ENCODE measurements at places on chromosomes 2 and 18.

DNA sequence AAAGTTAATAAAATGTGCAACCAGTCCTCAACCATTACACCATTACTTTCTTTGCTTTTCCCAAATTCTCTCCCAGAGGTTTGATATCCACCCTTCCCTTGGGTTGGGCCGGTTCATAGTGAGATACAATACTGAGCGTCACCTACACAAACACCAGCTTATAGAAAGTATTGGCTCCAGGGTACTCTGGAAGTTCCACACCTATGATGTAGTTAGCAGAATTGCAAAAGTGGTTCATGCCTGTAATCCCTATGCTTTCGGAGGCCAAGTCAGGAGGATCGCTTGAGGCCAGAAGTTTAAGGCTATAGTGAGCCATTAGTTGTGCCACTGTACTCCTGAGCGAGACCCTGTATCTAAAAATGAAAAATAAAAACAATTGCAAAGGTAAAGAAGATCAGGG is 15.3 kb upstream of the MAP4K3 start:
- no peak for DNase-seq

GRCh38 chr18:45828917-45829811 is 3.7 kb downstream of the SIGLEC15 start:
- DNase-seq: no peak

- no peak for DNase-seq
Measured at GRCh38 chr2:202510911-202511310, 123.9 kb upstream of the FAM117B start.

DNA sequence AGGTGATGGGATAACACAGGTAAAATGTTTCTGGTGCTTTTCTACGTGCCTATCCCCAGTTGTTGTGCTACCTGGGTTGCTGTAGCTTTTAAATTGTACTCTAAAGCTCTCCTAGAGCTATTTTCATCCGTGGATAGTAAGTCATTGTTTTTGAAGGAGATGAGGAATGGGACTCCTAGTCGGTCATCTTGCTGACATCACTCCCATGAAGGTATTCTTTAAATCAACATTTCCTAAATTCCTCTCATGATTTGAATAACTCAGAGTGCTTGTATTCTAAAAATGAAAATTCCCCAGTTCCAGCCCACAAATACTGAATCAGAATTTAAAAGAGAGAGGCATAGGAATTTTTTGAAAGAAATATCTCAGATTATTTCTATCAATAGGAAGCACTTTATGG is 44.3 kb downstream of the CCDC148 start:
- DNase-seq: no peak

- no peak for DNase-seq
Measured at GRCh38 chr18:32847691-32848090, 74.9 kb upstream of the KLHL14 start.

GRCh38 chr2:238127165-238128060 is 11.1 kb upstream of the KLHL30 start:
- no peak for DNase-seq

DNA sequence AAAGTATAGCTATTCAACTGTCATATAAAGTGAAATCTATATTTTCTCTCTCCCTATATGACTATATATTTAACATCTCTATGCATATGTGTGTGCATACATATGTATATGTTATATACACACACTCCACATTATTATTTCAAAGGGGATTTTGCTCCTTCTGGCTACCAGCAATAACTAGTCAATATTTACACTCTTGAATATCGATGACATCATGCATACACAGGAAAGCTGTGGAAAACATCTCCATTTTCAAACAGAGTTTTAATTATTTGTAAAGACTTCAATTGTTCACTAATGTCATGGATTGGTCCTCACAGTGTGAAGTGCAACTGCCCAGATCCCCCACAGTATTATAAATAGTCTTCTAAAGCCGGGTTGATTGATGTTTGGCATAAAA is 195.9 kb upstream of the TCF4 start:
- DNase-seq: no peak

GRCh38 chr2:126649101-126649500 is 6.9 kb upstream of the GYPC start:
- no peak for DNase-seq

DNA sequence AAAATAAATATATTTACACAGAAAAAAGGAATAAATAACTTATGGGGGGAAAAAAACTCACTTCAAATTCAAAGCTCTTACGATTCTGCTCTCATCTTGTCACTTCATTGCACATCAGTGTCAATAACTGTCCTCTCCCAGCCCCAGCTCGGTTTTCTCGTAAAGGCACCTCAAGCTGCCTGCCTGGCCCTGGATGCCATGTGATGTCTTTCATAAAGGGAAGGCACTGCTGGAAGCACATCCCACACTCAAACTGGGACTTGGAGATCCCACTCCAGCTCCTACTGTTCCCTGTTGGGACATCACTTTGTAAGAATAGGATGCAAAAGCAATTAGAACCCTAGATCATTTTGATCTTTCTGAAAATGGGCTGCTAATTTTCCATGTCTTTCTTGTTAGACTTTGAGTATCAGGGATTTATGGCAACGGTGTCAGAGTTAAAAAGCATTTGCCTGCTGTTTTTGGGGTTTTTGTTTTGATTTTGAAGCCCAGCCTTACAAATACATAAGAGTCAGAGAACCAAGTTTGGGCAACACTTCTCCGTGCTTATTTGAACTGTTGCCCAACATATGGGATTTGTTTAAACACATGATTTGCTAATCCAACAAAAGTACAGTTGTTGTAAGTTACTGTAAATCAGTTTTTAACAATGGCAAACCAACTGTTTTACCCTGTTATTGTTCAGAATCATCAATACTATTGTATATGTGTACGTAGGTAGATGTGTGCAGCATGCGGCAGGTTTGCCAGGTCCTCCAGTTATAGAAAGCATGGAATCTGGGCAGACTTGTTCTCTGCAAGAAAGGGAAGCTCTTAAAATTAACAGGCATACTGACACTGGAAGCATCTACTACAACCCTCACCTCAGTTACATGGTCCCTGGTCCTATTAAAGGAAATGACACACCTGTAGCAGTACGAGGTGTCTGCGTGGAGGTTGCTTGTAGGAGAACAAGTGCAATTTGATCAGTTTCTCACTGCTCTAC is 20.6 kb downstream of the SERTAD2 start:
- DNase-seq: no peak

DNA sequence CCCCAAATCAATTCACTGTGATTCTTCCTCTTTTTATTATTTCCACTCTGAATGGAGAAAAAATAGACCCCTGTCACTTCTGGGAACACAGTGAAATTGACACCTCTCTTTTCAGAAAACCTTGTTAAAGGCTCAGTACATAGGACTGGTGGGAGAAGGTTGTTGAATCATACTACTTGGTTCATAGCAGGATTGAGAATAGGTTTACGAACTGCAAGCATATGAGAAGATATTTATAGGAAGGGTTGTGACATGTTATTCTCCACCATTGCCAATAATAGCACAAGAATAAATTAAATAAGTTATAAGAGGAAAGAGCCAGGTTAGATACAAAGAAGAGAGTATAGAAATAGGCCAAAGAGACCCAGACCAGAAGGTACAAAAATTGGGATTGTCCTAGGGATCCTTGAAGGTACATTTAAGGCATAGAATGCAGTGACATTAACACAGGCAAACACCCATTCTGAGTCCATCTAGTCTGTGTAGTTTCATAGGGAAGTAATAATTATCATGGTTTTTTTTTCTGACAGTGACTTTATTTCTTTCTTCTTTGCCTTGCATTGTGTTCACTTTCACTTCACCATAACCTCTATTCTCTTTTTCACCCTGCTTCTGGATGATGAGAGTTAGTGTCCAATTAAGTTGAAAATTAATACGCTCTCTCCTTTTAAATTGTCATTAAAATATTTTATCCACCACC is 21.8 kb upstream of the SERPINE2 start:
- DNase-seq: no peak

GRCh38 chr2:232336241-232336736 is 42.3 kb upstream of the ALPP start:
- DNase-seq: peak; percentile 52

- DNase-seq: no peak
Measured at GRCh38 chr2:184765112-184765895, 167.0 kb downstream of the ZNF804A start.

GRCh38 chr2:85704800-85705679 is 10.9 kb downstream of the GNLY start:
- peak; percentile 57 for DNase-seq

DNA sequence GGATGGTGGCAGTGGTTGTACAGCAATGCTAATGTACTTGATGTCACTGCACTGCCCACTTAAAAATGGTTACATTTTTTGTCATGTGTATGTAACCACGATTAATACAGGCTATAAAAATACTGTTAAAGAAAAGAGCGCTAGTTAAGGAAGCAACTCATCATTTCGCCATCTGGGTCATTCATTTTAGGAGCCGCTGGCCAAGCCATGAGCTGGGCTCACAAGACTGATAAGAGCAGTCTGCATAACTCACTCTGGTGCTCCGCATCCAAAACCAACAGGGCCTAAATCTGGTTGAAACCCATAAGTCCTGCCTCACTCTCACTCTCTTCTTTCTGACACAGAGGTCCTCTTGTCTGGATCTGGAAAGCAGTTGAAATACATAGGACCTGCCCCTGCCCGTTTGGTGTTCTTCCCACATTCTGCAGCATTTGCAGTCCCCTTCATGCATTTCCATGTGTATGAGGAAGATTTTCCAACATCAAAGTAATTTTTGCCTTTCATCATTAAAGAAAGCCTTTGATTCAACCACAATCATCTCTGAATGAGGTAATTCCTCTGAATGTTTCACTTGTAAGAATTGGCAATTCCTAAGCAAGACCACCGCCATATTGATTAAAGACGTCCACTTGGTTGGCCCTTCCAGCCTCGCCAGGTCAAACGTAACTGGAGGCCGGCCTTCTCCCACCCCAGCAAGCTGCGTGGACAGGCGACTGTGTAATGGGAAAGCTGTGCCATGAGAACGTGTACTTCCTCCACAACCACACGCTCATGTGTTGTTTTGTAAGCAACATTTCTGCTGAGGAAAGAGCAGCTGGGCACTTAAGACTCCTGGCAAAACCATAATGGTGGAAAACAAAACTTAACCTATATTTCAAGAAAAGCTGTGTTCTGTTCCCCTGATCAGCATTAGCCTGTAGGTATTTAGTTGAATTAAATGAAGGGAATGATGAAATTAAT is 112.2 kb downstream of the VAPA start:
- DNase-seq: no peak

GRCh38 chr18:48334845-48335244 is 74.3 kb downstream of the ZBTB7C start:
- DNase-seq: no peak

DNA sequence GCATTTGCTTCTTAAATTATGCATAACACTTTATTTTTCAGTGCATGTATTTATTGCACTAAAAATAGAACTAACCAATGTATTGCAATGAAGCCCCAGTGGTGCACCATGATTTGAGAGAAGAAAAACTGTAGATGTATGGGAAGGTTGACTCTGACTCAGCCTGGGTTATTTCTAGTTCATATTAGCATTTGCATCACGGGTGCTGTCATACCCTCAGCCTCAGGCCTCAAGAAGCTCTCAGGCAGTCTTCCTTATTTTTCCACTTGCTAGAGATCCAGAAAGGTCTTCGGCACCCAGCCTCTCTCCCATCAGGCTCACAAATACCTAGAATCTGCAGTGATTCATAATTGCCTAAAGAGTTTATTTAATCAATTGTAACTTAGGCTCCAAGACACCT is 148.0 kb downstream of the DNER start:
- DNase-seq: no peak

- no peak for DNase-seq
Measured at GRCh38 chr2:222514901-222515300, 90.6 kb downstream of the SGPP2 start.

- DNase-seq: no peak
Measured at GRCh38 chr2:37300578-37300977, 24.1 kb downstream of the PRKD3 start.

Measured in tibial artery (tissue), 4 donors.